Activated CD4-positive, alpha-beta T cell treated with anti-CD3 and anti-CD28 coated beads for 4 hours (primary cell): ENCODE measurements at places on chromosomes 13 and 19.

GRCh38 chr19:27792576-27793127 is 1420.3 kb downstream of the UQCRFS1 start:
- no peak for DNase-seq

DNA sequence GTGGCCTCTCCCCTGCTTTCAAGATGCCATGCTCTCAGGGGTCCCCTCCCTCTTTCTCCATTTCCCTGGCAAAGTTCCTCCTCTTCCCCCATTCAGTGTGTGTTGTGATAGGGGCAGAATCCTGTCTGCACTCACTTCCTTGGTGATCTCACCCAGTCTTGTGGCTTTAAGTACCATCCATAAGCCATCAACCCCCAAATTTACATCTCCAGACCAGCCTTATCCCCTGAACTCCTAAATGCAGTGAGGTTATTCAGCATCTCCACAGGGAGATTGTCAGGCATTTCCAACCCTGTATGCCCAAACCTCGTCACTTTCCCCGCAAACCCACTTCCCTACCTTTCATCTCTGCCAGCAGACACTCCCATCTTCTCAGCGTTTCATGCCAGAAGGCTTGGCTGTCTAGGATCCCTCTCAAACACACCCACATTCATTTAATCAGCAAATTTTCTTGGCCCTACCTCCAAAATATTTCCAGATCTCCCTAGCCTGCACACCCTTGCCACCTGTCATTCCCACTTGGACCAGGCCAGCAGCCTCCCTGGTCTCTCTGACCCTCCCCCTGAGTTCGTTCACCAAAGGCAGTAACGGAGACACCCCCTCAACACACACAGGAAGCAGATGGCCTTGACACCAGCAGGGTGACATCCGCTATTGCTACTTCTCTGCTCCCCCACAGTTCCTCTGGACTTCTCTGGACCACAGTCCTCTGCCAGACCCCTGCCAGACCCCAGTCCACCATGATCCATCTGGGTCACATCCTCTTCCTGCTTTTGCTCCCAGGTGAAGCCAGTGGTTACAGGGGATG is at the start of gene HCST:
HCST (plus strand) TSS at position 676 of the 808 bp plus-strand sequence; CDS start at position 741, 65 bp downstream.
- DNase-seq, result no peak

DNA sequence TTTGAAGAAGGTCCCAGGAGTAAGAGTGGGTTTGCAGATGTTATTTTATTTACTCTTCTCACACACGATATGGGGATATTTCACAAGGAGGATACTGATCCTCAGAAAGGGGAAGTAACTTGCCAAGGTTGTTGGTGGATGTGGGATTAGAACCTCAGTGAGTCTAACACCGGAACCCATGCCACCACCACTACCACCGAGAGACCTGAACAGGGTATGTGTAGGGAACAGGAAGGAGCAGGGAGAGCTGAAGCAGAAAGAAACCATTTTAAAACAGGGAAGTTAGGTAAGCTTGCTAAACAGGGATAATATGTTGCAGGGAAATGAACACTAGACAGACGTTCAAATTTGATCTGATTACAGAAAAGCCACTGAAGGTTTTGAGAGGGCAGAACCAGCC is 11.6 kb upstream of the CEACAM3 start:
- DNase-seq, result no peak

DNA sequence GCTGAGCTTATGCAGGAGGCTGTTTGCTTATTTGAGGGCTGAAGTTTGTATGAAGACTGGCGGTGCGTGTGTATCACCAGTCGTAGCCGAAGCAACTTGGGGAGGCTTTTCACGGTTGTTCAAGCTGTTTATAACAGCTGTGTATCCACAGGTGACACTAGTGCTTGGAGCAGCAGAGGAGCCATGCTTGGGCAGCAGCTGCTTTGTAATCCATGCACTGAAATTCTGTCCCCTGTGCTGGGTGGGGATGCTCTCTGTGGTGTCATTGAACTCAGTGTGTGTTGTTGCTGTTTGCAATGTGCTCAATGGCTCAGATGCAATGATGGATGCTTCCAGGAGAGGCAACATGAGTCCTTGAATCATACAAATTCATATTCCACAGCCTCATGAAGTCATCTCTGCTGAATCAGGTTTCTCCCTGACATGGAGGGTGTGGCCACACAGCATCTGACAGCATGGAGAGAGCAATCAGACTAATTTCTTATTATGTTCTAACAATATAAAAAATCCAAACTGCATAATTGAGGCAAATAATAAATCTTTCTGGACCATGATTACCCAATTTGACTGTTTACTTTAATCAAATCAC is 18.8 kb upstream of the GTF3A start:
- DNase-seq, result no peak

- DNase-seq, result no peak
Observed at GRCh38 chr13:45830121-45830520, 21.4 kb downstream of the SIAH3 start.

GRCh38 chr19:35522745-35523327 is 5.3 kb downstream of the SBSN start:
- DNase-seq, result no peak

DNA sequence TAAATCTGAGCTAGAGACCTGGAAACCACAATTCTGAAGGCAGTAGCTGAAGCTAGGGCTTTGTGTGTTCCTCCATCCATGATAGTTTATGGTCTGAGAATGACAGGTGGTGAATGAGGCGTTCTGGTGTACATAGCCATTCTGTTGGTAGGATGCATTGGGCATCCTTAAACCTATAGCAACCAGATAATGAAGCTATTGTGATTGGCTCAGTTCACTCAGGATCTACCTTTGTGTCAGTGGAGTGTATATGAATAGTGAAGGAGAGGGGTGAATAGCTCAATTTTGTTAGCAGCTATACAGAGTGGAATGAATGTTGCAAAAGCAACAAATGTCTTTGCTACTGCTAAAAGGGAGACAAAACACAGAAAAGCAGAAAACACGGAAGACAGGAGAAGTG is 80.0 kb upstream of the PCDH20 start:
- DNase-seq, result no peak

DNA sequence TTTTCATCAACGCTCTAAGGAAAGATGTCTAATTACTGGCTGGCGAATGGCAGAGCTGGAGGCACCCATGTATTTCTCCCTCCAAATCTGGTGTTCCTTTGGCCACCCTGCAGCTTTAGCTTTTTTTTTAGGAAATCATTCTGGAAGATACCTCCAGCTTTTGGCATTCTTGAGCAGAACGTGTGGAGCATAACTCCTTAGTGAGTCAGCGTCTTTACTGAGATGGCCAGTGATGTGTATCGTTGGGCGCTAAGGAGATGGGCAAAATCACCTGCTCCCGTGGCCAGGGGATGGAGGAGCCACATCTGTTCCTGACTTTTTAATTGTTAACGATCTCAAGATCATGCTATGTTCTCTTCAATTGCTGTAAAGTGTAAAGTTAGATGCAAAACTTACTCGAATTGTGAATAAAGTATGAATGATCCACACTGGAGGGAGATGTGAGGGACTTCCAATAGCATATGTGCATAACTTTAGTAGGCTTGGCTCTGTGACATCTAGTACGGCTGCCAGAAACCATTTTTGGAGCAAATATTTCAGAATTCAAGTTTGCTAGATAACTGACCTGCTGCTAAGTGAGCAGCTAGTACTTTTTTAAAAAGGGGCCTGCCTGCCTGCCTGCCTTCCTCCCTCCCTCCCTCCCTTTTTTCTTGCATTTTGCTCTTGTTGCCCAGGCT is 24.4 kb upstream of the C1QTNF9 start:
- DNase-seq, result no peak

- no peak for DNase-seq
Observed at GRCh38 chr13:106738186-106738678, 170.3 kb upstream of the ARGLU1 start.

DNA sequence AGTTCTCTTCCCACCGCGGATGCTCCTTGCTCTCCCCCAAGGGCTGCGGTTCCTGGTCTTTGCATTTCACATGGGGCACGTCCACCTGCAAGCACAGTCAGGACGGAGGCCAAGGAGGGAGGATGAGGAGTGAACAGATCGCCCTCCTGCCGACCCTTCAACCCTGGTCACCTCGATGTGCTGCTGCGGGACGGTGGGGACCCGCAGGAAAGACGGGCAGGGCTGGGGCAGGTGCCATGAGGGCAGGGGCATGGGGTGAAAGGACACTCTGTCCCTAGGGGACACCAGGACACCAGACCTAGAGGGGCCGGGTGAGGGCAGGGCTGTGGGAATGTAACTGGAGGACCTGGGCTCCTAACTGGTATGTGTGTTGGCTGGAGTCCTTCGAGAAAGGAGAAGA is 840 bp downstream of the SYCE2 start:
- no peak for DNase-seq

- no peak for DNase-seq
Observed at GRCh38 chr13:48954081-48954480, 21.6 kb upstream of the FNDC3A start.

GRCh38 chr13:74554569-74555275 is 420.5 kb upstream of the KLF12 start:
- no peak for DNase-seq

DNA sequence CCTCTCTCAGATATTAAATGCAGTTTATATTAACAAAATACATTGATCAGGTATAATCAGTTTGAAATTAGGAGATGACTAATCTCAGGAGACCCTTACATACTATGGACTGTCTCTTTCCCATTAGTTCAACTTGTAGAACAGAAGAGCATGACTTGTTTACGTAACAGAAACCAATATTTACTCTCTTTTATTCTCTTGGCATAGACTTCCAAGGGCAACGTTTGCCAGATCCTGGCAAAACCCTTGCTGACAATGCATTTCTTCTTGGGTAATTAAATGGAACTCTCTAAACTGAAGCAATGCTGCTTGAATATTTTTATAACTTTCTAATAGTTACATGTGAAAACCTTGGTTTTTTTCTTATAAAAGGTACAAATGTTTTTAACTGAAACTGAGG is 68.3 kb upstream of the MYO16 start:
- no peak for DNase-seq

GRCh38 chr13:71499235-71499634 is 367.8 kb downstream of the DACH1 start:
- no peak for DNase-seq

DNA sequence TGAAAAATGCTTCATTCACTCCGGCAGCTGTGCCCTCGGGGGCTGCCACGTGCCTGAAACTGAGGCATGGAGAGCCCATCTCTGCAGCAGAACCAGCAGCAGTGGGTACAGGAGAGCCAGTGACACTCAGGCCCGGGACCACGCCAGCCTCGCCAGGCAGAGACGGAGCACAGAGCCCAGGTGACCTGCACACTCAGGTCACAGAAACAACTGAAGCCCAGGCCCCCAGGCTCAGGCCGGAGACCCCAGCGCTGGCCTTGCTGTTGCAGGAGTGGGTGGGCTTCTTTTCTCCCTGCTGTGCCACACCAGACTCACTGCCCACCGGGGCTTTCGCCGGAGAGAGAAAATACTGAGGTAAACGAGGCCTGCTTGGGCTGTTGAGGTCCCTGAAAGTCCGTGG is 117.3 kb downstream of the SOX1 start:
- DNase-seq, result no peak

DNA sequence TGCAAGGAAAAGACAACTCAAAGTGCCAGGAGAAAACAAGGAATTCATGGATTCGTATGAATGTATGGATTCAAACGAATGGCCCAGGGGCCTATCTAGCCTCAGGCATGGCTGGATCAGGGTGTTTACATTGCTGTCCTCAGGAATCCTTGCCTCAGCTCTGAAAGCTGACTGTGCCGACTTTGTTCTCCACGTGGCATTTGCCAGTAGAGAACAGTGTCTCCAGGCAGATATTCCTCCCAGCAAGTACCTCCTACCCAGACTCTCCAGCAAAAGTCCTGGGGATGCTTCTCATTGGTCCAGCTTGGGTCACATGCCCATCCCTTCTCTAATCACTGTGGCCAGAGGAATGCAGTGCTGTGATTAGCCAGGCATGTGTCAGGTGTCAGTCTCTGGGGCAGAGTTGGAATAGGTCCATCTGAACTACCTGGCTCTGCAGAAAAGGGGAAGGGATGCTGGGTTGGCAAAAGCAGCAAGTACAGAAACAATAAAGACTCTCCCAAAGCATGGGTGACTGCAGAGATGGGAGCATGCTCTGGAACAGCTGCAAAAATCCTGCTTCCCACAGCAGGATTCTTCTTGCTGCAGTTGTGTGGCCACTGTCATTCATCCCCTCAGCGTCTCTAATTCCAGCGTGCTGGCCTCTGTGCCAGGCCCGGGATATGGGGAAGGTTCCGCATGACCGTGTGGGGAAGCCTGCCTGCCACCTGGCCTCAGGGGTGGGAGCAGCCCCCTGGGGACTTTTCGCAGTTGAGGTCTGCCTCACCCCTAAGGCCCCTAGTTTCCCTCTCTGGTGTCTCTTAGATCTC is 30.0 kb downstream of the CCNE1 start:
- DNase-seq, result no peak

DNA sequence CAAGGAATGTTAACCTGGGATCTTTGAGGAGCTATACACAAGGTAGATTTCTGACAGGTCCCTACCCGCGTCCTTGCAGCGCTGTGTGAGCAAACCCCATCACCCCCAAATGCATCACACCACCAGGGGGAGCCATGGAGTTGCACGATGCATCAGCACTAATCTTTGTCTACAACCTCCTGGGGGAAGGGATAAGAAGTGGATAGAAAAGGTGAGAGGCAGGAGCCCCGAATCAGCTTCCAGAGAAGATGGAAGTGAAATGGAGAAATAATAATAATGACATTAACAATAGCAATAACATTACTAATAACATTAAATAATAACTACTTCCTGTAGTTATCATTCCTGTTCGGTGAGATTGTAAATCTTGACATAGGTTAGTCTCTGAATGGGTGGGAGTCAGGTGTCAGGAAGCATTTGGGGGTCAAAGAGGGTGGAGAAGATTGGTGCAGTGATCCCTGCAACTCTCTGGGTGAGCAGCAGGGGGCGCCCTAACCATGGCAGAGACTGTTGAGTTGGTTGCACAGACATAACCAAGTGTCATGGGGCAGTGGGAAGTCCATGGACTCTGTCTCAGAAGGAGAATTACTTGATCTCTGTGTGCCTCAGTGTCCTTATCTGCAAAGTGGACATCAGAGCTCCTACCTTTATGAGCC is 16.5 kb downstream of the SIGLEC7 start:
- peak; percentile 67 for DNase-seq

- no peak for DNase-seq
Observed at GRCh38 chr19:51128227-51128626, 3.5 kb downstream of the SIGLEC9 start.

DNA sequence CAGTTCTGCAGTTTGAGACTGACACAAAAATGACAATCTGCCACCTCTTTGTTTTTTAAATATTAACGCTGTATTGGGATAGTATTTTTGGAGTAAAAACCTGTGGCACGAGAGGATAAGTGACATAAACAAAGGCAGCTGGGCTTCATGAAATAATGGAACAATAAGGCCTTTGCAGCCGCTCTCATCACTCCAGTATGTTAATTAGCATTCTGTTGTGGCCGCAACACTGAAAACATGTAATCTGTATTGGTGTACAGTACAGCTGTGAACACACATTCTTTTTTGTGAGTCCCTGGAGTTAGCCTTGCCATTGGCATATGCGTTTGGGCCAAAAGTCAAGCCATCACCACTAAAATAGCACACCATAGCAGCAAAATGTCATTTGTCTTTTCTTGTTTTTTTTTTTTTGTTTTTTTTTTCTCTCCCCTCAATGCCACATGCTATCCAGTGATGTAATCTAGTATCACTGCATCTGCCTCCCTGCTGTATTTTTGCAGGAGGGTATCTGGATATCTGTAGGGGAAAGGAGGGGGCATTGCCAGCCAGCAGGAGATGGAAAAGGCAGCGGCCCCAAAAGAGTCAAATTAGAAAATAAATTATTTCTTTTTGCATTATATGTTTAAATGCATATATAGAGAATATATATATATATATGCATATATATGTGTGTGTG is 885 bp upstream of the ZNF536 start:
- DNase-seq, result no peak

- DNase-seq, result no peak
Observed at GRCh38 chr19:13995017-13995728, 10.9 kb downstream of the RFX1 start.

- DNase-seq, result no peak
Observed at GRCh38 chr13:32390048-32390447, 37.9 kb downstream of the N4BP2L1 start.
